BE2C (cell line): ENCODE measurements at places on chromosomes 16 and 17.
A peak's percentile ranks its signal among the peaks of the same experiment; 100 is the strongest.

DNA sequence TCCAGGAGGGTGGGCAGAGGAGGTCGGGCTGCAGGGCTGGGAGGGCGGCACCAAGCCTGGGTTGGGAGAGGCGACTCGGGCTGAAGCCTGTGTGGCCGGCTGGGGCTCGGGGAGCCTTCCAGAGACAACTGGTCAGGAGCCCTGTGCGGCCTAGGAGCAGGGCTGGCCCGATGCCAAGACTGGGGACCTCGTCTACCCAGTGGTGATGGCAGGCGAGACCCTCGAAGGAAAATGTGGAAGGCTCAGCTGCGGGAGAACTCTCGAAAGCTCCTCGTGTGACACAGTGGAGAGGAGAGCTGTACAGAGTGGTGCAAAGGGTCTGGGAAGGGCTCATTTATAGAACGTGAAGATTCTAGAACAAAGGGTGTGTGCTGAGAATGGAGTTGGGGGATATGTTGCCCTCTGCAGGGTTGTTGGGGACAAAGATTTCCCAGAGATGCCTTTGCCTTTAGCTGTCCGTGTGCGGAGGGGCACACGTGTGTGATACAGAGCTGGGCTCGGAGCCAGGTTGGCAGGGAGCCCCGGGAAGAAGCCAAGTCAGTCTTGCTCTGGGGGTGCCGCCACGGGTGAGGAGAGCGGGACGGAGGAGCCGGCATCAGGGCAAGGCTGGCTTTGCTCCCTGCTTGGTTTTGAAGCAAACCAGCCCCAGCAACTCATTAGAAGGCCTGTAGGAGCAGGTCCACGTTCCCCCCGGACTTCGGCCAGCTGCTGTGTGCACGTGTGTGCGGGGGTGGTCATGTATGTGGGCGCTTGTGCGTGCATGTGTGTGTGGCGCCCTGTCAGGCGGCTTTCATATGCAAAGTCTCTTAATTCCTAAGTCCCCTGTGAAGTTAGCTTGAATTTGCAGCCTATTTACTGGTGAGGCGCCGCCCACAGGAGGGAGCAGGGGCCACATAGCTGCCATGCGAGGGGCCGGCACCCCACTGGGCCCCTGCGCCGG lies 132.4 kb upstream of the CHMP6 start:
- peak; percentile 66 for DNase-seq

DNA sequence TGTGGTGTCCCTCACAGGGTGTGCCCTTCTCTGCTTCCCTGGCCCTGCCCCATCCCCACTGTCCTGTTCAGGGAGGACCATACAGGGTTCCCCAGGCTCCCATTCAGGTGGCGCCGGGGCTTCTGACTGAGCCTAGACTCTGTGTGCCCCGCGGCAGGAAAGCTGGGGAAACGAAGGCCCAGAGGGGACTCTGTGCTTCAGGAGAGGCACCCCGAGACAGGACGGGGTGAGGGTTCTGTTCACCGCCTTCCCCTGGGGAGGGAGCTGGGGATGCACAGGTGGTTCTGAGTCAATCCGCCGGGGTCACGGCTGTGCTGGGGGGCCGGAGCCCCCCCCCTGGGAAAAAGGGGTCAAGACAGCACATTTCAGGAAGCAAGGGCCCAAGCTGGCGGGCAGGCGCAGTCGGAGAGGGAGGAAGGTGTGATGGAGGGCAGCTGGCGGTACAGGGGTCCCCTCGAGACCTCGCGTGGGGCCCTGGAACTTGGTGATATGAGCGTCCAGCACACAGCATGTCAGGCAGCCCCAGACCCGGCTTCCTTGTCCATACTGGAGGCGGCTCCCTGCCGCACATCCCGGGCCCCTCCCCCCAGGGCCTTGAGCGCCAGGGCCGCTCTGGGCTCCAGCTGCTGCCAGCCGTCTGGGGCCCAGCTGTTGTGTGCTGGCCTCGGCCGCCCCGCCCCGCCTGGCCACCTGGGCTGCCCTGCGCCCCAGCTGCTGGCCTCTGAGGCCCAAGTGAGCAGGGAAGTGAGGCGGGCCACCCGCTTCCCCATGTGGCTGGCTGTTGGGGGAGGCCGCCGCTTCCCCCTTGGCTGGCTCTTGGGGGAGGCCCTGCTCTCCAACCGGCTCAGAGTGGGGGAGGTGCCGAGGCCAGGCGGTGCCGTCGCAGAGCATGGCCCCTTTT lies 5.6 kb upstream of the NOTUM start:
- DNase-seq: peak; percentile 88

- no peak for DNase-seq
These were observed 33.5 kb downstream of the SRL start for GRCh38 chr16:4208341-4208751.

DNA sequence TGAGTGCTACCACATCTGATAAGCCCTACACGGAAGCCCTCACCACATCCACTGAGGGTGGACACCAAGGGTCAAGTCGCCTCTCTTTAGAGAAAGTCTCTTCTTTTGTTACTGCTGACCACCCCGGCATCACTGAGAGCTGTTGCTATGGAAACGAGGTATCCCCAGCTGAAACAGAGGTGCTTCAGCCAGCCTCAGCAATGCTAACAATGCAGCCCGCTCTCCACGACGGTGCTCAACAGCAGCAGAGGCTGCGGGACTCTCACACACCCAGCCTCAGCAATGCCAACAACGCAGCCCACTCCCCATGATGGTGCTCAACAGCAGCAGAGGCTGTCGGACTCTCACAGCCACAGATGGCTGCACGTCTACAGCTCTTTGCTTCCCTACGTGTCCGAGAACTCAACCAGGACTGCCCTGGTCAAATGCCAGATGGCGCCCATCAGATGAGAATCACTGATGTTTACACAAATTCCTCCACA lies 41.4 kb downstream of the VPS53 start:
- no peak for DNase-seq
